ENCODE measurements at places on chromosomes 1 and 21.

- no peak for DNase-seq
These were observed 602.9 kb upstream of the ADAMTS5 start for GRCh38 chr21:27569831-27570230.

GRCh38 chr1:205477759-205478247 lies 22.0 kb upstream of the BLACAT1 start:
- no peak for DNase-seq

DNA sequence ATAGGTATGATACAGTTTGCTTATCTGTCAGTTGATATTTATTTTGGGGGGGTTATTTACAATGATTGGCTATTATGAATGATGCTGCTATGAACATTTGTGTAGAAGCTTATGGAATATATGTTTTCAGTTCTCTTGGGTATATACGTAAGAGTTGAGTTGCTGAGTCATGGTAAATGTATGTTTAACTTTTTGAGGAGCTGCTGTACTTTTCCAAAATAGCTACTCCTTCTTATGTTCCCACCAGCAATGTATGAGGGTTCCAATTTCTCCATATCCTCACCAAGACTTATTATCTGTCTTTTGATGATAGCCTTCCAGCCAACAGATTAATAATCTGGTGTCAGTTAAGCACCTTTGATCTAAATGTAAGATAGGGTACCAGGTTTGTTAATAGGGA lies 11.9 kb downstream of the SOAT1 start:
- no peak for DNase-seq

GRCh38 chr1:19240673-19241538 lies 10.4 kb downstream of the EMC1 start:
- DNase-seq: peak; percentile 57

GRCh38 chr1:206049293-206049692 lies 3.7 kb upstream of the RHEX start:
- DNase-seq: no peak

DNA sequence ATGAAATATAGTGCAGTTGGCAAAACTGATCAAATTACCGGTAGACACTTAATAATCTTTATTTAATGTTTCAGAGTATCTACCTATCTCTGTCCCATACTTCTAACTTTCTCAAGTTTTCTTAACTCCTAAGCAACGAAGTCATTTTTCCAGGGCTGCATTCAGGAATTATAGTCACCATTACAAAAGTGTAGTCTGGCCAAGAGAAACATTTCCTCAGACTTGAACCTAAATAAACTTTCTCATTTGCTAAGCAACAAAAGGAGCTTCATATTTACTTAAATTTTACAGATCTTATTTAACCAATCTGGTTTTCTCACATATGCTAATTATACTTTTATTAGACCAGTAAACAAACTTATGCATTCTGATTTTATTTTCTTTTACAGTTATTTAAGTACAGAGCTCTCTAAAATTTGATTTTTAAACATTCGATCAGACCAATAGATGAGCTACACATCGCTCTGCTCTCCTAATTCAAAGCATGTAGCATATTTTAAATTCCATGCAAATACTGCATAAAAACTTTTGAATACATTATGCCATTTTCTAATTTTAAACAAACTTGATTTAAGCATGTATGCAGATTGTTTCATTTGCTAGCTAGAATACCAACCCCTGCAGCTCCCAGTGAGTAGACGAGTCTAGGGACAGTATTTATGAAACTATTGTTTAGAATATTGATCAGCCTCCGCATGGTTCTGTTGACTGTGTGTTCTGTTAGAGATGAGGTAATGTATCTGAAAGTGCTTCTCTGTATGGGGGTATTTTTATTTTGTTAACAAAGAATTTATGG lies 201.4 kb downstream of the CHRM3 start:
- no peak for DNase-seq

DNA sequence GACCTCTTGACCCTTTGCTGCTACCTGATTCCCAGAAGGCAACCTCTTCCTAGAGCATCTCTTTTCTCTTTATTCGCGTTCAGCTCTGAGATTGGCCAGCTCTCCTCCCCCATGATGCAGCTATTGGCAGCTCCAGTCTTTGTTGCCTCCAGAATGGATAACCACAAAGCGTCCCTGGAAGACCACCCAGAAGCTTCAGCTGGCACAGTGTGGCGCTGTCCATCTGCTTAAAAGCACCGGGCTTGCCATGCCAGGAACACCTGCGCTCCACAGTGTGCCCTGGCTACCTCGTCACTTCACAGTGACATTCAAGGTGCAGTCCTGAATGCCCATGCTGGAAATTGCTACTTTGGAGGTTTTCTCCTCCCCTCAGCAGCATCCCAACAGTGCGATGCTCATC lies 353.9 kb downstream of the LMO4 start:
- DNase-seq: no peak

DNA sequence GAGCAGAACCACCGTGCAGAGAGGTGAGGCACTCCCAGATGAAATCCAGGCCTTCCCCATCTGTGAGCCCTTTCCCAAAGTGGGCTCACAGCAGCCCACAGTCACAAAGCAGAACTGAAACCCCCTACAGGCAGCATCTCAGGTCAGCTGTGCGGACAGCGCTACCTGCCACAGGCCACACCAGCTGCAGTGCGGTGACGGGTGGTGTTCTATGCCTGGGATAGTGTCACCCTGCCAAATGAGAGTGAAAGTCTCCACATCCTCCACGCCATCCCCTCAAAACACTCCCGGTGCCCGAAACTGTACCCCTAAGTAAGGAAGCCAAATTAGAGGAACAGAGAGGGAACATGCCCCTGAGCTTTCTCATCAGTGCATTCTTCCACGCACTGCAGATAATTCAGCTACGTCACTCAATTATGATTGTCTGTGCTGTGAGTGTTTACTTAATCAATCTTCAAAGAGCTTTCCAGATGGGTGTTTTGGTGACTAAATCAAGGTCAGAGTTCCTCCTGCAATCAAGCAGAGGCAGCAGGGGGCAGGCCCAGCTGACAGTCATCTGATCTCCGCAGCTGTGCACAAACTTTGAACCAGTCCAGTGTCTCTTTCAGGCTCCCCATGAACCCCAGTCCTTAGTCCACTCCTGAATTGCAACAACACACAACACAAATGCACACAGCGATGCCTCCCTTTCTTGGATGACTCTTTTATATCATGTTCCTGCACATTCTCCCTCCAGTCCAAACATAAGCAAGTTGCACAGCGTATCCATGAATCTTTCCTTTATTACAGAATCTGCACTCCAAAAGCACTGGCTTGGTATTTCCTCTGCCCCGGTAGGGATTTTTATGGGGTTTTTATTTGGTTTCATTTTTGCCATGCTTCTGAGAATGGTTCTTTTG lies 150.0 kb downstream of the TOMM20 start:
- DNase-seq: no peak

DNA sequence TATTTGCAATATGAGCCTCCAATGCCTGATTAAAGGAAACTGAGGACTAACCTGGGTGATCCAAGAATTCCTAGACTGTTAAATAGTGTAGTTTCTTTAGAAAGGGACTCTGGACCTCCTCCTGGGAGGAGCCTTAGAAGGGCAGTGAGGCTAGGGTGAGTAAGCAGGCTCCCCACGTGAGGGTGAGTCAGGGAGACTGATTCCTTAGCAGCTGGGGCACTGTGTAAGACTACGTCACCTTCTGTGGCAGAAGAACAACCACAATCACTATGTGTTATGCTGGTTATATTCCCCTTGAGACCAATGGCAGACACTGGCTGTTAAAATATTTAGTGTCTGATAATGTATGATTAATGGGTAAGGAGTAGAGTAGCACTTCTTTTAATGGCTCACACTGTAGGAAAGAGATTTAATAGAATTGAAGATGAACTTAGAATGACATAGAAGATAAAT lies 53.3 kb upstream of the SYT14 start:
- no peak for DNase-seq

DNA sequence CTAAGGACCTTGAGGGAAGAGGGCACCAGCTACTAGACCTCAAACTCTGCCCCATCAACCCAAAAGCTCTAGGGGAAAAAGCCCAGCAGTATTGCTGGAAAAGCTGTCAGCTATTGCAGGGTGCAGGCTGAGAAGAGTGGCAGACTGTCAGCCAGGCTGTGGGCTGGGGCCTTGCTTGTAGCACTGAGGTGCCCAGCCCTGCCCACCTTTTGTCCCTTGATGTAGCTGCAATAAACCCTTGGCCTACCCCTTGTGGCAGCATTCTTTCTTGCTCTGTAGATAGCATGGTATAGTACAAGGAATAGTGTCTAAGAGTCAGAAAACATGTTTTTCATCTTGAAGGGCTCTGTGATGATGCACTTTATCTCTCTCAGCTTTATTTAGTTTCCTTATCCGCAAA lies 39.4 kb downstream of the CDC14A start:
- no peak for DNase-seq

DNA sequence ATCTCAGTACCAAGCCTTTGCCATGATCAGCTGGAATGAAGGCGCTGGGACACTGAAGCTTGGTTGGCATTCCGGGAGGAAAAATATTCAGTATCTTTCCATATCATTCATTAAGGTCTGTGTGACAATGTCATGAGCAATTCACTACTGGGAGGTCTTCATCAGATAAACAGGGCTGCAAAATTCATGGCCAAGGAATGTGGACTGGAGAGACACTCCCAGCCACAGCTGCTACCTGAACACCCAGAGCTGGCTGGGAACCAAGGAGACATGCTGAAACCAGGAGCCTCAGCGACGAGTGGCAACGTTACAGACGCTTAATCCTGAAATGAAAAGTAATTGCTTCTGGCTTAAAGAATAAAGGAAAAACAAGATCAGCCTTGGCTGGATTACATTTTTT lies 30.6 kb upstream of the DDAH1 start:
- no peak for DNase-seq

DNA sequence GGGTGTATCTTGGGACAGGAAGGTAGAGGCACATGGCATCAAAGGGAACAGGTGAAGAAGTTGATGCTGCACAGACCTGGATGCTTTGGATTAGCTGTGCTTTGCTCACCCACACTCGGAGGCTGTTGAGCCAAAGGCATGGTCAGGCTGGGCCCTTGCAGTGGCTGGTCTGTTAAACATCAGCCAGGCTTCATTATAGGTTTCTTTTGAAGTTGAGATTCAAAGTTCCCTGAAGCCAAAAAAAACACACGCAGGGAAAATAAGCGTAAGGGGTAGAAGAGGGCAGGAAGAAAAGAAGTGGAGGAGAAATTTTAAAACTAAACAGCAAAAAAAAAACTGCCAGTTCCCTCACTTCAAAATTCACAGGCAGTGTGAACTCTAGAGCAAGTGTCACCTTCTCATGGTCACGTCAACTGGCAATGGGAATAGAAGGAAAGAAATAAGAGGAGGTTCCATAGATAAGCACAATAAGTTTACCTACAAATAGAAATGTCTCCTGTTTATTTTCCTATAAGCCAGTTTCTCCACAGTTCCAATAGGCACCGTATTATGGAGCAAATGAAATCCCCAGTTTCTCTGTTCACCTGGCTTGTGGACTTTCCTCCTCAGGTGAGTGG lies 139.5 kb downstream of the PAPPA2 start:
- DNase-seq: no peak

DNA sequence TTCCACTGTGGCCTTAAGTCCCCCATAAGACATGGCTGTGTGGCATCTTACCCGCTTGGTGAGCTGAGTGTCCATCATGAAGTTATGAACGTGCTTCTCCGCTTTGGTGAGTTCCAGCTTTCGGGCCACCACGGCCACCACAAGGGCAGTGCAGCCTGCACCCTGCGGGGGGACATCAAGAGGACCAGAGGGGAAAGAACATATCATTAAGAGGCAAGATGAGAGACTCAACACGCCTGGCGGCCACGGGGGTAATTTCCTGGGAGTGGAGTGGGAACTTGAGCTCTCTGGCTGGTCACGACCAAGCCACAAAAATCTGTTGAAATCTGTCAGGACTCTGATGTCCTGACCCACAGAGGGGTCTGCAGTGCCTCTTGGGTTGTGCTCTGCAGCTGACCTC lies 117.9 kb upstream of the ADAR start:
- DNase-seq: no peak

- no peak for DNase-seq
These were observed 2.8 kb downstream of the LINGO4 start for GRCh38 chr1:151802372-151802771.

- no peak for DNase-seq
These were observed 100.2 kb upstream of the GREM2 start for GRCh38 chr1:240712014-240712731.

GRCh38 chr21:28828021-28828420 lies 164.7 kb downstream of the LTN1 start:
- DNase-seq: no peak

DNA sequence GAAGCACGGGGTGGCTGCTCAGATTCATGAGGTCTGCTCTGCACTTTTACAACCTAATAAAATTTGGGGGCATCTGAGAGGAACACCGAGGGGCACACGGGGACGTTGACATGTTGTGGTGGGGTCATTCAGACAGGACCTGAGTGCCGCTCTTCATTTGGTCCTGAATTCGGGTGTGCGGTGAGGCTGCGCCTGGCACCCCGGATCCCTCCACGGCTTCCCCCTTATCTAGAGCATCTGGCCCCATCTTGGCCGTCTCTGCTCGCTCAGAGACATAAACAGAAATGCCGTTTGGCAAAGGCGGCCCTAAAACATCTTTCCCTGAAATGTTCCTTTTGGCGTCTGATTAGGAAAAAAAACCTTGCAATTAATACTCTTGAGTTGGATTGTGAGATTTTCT lies 157.2 kb downstream of the PRDM16 start:
- DNase-seq: no peak

GRCh38 chr1:160045653-160046052 lies 13.9 kb upstream of the PIGM start:
- no peak for DNase-seq

- DNase-seq: peak; percentile 70
These were observed 1.9 kb downstream of the EEIG2 start for GRCh38 chr1:108561689-108562326.

GRCh38 chr1:15341228-15341627 lies 68.5 kb upstream of the EFHD2 start:
- DNase-seq: no peak

- DNase-seq: no peak
These were observed 320.5 kb downstream of the KCTD3 start for GRCh38 chr1:215887627-215888026.

- DNase-seq: no peak
These were observed 47.8 kb downstream of the VCAM1 start for GRCh38 chr1:100767176-100767890.

DNA sequence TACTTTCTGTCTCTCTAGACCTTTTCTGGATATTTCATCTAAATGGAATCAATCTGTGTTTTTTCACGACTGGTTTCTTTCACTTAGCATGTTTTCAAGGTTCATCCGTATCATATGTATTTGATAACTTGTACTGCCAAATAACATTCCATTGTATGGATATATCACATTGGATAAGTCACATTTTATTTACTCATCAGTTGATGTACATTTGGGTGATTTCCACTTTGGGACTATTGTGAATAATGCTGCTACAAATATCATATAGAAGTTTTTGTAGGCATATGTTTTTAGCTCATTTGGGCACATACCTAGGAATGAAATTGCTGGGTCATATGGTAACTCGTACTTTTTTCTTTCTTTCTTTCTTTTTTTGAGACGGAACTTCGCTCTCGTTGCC lies 6.7 kb downstream of the HMGN2 start:
- DNase-seq: no peak

Data from activated CD8-positive, alpha-beta memory T cell treated with anti-CD3 and anti-CD28 coated beads for 1 hour (primary cell).